ENCODE measurements at places on chromosomes 3 and 15.

- DNase-seq = no peak
Measured at GRCh38 chr3:116226266-116226665, 219.0 kb downstream of the LSAMP start.

GRCh38 chr3:162052636-162053035 lies 556.0 kb downstream of the OTOL1 start:
- no peak for DNase-seq

- no peak for DNase-seq
Measured at GRCh38 chr3:58899953-58900298, 149.9 kb downstream of the CFAP20DC start.

GRCh38 chr3:124774327-124774718 lies 44.1 kb downstream of the UMPS start:
- DNase-seq = no peak

DNA sequence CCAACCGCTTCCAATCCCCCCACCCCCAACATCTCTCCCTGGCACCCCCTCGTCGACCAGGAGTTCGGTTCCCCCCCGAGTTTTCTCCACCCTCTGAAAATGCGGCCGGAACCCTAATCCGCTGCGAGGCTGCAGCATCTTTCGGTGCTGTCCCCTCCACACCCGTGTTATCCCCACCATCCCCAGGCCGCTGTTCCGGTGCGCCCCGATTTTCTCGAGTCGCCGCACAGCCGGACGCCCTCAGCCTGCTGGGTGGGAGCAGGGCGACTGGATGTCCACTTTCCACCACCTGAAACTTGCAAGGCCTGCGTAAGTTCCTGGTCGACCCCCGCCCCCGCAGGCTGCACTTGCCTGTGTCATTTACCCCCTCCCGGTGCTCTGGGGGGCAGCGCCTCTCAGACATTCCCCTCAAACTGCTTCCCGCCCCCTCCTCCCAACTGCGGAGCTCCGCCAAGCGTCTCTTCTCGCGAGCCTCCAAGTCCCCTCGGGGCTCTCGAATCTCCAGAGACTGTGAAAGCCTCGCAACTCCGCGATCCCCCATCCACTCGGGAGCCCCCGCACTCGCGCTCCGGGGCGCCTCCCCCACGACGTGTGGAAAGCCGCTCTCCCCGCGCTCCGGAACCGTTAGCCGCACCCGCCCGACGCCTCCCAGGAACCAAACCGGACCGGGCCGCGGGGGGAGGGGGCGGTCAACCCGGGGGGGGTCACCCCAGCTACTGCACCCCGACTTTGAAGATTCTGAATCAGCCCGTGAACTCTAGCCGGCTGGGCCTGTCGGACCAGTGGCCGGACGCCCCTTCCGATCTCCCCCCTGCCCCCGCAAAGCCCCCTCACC lies 566 bp downstream of the ETV5 start:
- no peak for DNase-seq

DNA sequence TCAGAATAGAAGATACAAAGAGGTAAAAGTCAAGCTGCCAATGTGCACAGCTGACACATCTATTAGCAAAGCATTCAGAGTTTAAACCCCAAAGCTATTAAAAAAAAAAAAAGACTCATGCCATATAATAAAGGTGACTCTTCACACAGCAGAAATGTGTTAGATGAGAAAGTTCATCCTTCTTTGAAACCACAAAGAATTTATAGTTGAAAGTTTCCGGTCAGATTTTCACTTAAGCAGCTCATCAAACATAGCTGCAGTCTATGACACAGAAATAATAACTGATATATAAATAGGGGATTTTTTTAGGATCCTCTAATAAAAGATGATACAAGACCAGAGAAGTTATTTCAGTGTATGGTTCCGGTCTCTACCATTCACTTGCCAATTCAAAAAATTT lies 76.6 kb downstream of the WWTR1 start:
- DNase-seq = no peak

All from stimulated activated CD8-positive, alpha-beta memory T cell treated with anti-CD3 and anti-CD28 coated beads, Interleukin-4, amount 100 ng/mL, for 4 hours (primary cell).